ENCODE measurements at places on chromosomes 6 and 20.

- DNase-seq, result no peak
Observed at GRCh38 chr6:108662702-108663101, 102.0 kb downstream of the FOXO3 start.

- DNase-seq, result no peak
Observed at GRCh38 chr6:105644691-105645090, 241.8 kb upstream of the PREP start.

DNA sequence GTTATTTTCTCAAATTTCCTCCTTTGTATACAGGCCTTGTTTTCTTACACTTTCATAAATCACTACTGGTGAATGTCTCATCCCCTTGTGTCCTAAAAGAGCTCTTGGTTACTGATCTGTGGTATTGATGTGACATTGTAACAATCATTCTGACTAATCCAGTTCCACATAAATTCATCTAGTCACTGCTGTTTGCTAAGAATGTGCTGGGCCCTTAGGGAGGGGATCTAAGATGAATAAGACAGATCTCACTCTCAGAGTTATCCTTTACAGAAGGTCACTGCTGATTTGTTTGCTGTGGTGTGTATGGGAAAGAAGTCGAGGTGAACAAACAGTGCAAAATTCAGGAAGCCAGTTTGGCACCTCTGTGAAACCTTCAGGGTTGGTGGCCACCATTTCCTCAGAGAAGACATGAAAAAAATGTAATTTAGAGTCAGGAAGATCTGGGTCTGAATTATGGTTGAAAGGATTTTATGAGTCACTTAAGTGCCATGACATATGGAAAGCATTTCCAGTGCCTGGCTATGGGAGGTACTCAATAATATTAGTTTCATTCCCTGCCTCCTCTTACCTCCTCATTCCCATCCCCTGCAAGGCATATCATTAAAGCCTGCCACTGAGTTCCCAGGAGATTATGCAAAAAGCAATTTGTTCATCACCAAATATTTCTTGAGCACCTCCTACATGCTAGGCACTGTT is 121.8 kb downstream of the COL9A1 start:
- no peak for DNase-seq

- no peak for DNase-seq
Observed at GRCh38 chr6:35191889-35192288, 21.9 kb upstream of the SCUBE3 start.

- no peak for DNase-seq
Observed at GRCh38 chr20:20839771-20840170, 127.3 kb upstream of the RALGAPA2 start.
